ENCODE measurements at places on chromosomes 4 and X.

- DNase-seq: no peak
These were observed 9.1 kb downstream of the PPAT start for GRCh38 chr4:56426273-56426672.

GRCh38 chr4:125624951-125625350, 310.2 kb downstream of the FAT4 start:
- DNase-seq: no peak

DNA sequence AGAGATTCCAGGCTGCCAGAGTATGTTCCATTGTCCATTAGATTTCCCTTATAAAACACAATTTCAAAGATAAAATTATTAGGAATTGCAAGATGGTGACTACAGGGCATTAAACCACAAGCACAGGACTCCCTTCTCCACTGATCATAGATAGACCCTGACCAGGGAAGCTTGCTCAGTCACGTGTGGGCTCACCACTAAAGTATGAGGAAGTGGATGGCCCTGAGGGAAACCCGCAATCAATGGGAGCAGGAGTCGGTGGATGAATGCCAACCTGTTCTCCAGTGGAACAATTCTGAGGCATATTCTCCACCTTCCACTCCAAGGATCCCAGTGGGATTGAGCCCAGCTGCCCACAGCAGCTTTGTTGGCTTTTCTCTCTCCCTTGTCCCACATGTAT, 515.7 kb downstream of the BCOR start:
- DNase-seq: peak; percentile 41

- no peak for DNase-seq
These were observed 15.7 kb upstream of the BANK1 start for GRCh38 chr4:101774807-101775206.

GRCh38 chr4:154528869-154529268, 21.3 kb downstream of the PLRG1 start:
- no peak for DNase-seq

DNA sequence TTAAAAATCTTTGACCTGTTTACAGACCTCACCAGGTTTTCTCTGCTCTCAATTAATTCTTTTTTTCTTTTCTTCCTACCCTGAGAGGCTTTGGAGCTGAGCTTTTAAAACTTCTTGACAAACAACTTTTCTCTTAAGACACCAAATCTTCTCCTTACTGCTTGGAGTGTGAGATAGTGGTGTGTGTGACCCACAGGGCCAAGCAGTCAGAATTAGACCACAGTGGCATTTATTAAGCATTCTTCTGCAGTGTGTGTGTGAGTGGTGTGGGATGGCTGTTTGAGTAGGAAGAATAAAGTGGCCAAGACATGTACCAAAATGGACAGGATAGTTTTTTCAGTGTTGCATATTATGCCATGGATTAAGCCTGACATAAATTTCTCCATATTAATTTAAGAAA, 665.1 kb downstream of the RAPGEF2 start:
- DNase-seq: no peak

GRCh38 chrX:119093991-119094735, 21.4 kb downstream of the CT47C1 start:
- DNase-seq: peak; percentile 81

GRCh38 chr4:25069014-25069413, 38.3 kb upstream of the LGI2 start:
- DNase-seq: no peak

DNA sequence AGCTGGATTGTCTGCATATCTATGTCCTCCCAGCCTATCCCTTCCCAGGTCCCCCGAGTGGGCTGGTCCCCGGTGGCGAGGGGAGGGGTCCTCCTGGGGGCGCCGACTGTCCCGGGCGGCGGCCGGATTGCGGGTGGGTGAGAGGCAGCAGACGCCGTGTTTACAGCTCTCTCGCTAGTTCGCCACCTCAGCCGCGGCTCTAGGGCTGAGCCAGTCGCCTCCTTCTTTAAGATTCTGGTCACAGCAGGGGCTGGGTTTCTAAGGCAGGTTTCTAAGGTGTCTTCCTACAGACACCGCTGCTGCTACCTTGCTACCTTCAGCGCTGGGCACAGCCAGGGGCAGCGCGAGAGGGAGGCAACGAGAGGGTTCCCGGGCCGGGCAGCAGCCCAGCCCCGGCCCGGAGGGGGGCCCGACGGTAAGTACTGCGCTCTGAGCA, 57.2 kb downstream of the FRMPD3 start:
- DNase-seq: no peak

GRCh38 chr4:139279760-139280620, at the start of gene MGARP:
MGARP (minus strand) TSS chr4:139280225; CDS start chr4:139280158, 67 bp downstream.
- no peak for DNase-seq

DNA sequence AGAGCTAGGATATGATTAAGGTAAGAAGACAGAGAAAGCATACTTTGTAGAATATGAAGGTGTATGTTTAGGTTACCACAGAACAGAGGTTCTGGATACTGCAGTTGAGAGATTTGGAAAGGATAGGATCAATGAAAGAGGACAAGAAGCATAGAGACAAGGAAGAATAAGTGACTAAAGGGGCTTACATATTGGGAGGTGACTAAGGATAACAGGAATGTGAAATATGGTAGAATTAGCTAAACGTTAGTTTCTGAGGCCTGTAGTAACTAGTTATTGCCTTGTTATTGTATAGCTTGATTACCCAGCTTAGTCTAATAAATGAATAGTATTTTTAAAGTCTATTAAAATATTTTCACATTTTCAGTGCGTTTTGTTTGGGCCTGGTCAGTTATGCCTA, 38.2 kb downstream of the CENPI start:
- DNase-seq: no peak

GRCh38 chr4:15374656-15375055, 53.2 kb upstream of the C1QTNF7 start:
- DNase-seq: no peak

DNA sequence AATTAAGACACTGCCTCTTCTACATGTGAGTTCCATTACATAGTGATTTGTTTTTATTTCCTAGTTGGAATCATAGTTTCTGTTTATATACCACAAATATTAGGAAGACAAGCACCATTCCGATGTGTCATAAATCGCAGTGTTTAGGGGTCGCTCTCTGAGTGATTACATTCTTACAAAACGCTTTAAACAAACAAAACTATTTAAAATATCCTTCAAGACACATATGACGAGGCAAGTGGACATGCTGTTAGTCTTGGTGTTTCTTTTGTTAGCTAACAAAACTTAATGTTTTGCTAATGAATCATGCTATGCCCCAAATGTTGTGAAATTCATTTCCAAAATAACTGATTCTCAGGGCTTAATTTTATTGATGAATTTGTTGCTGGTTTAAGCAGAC, 1219.3 kb upstream of the PRKX start:
- DNase-seq: no peak

DNA sequence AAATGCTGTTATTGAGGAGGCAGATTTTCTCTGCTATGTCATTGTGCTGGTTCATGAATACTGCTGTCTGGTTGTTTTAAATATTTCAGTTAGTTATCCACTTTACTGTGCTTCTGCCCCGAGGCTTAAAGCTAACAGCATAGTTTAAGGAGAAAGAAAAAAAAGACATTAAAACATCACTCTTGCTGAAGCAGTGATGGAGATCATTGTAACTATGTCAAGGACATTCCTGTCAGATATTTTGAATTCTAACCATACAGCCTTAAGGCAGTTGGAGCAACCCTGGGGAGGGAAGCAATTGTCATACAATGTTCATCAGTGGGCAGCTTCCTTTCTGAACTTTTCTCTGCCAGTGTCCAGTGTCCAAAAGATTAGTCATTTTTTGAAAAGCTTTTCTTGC, 199.0 kb upstream of the DDX53 start:
- DNase-seq: peak; percentile 2

DNA sequence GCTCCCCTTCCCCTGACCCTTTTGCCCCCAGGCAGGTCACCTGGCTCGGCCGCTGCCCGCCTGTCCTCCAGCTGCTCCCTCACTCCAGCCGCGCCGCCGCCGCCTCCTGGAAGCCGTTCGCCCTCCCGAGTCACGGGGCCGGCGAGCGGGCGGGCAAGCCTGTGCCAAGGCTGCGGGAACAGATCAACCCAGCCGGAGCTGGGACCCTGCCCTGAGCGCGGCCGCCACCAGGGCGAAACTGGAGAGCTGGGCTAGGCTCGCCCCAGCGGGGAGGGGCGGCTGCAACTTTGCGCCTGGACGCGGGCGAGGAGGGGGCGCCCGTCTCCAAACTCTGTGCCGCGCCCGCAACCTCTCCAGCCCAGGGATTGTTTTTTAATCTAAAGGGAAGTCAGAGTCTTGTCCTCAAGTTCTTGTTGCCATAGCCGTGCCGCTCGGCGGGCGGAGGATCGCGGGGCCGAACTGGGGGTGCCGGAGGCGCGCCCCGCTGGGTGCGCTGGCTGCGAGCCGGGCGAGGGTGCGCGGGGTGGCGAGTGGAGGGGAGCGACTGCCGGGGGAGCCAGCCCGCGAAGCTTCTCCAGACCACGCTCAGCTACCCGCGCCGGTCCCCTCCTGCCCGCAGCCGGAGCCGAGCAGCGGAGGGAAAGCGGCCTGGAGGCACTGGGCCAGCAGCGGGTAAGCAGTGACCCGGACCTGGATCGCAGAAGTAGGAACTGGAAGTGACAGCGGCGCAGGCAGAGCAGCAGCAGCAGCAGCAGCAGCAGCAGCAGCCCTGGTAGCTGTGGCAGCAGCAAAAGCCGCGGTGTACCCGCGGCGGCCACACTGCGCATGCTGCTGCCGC, 13.4 kb downstream of the ARHGEF6 start:
- DNase-seq: no peak

DNA sequence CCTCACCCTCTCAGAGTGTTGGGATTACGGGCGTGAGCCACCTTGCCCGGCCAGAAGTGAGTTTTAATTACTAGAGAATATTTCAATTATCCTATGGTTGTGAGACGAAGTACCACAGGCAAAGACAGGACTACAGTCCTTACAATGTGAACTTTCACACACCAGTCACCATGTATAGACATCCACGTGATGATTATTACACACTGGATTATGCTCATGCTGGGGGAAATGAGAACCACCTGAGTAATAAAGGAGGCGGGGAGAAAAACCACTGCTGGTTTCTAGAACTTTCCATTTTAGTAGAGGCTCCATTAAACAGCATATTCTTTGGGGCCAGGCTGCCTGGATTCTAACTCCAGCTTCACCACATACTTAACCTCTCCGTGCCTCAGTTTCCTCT, 42.5 kb upstream of the TLR2 start:
- DNase-seq: no peak

DNA sequence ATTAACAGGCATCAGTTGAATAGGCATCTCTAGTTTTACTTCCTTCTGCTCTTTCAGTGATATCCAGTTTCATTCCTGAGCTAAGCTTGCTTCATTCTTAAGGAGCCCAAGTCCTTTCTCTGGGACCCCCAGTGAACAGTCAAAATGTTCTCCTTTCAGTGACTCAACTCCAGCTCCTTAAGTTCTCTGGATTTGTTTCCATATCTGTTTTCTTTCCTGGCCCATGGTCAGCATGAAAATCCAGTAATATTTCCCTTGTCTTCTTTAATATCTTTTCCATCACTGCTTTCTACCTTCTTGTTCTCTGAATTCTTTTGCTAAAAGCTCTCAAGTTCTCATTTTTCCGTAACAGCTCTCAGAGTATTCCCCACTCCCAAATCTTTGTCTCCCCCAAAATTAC, 25.5 kb downstream of the ADGRL3 start:
- DNase-seq: no peak

- DNase-seq: no peak
These were observed 156.3 kb downstream of the CBR4 start for GRCh38 chr4:168853770-168854169.

- DNase-seq: no peak
These were observed 25.5 kb downstream of the HPGD start for GRCh38 chr4:174496631-174497432.

DNA sequence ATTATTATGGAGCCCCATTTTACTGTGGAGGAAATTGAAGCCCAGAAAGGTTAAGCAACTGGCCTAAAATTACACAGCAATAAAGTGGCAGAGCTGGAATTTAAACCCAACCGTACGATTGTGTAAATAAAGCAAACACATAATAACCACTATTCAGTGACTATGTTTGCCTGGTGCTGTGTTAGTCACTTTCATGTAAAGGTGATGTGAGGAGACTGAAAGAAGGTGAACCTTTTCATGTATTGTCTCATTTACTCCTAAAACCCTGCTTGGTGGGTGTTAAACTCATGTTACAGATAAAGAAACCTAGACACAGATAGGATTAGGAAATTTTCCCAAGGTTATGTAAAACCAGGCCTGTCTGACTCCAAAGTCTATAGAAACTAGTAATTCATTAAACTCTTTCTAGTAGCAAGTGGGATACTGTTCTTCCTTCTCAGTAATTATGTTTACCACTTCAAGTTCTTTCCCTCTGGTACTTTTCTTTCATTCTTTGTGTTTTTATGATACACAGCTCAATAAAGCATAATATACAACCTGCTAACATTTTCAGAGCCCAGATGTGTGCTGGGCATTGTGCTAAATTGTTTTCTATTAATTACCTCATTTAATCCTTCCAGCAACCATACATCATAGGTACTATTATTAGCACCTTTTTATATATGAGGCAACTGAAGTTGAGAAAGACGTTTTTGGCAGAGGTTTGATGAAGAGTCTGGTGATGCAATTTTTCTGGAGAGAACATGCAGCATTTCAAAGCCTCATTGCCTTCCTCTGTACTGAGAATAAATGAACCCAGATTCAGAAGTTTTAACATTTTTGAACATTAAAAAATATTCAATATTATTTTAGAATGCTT, 202.7 kb downstream of the SPRY1 start:
- DNase-seq: no peak

GRCh38 chr4:7738458-7739076, 201.1 kb downstream of the AFAP1 start:
- no peak for DNase-seq

GRCh38 chr4:102447413-102447812, 53.7 kb upstream of the NFKB1 start:
- no peak for DNase-seq

- no peak for DNase-seq
These were observed 15.1 kb downstream of the TRAPPC11 start for GRCh38 chr4:183674153-183674552.

DNA sequence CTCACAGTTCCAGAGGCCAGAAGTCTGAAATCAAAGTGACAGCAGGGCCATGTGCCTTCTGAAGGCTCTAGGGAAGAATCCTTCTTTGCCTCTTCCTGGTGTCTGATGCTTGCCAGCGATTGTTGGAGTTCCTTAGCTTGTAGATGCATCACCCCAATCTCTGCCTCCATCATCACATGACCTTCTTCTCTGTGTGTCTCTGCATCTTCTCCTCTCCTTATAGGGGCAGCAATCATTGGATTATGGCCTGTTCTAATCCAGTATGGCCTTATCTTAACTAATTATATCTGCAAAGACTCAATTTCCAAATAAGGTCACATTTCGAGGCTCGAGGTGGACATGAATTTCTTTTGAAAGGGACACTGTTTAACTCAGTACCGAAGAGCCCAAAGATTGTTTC, 71.7 kb upstream of the RAI2 start:
- no peak for DNase-seq

- DNase-seq: no peak
These were observed 203.6 kb upstream of the MAMLD1 start for GRCh38 chrX:150159537-150159936.

DNA sequence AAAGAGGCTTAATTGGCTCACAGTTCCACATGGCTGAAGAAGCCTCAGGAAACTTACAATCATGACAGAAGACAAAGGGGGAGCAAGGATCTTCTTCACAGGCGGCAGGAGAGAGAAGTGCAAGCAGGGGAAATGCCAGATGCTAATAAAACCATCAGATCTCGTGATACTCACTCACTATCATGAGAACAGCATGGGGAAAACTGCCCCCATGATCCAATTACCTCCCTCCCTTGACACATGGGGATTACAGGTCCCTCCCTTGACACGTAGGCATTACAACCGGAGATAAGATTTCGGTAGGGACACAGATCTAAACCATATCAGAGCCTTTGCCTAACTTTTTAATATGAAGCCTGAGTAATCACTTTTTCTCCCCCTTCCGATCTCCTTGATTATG, 43.7 kb upstream of the MAPK10 start:
- DNase-seq: no peak
